ENCODE measurements at places on chromosomes 6 and 20.

DNA sequence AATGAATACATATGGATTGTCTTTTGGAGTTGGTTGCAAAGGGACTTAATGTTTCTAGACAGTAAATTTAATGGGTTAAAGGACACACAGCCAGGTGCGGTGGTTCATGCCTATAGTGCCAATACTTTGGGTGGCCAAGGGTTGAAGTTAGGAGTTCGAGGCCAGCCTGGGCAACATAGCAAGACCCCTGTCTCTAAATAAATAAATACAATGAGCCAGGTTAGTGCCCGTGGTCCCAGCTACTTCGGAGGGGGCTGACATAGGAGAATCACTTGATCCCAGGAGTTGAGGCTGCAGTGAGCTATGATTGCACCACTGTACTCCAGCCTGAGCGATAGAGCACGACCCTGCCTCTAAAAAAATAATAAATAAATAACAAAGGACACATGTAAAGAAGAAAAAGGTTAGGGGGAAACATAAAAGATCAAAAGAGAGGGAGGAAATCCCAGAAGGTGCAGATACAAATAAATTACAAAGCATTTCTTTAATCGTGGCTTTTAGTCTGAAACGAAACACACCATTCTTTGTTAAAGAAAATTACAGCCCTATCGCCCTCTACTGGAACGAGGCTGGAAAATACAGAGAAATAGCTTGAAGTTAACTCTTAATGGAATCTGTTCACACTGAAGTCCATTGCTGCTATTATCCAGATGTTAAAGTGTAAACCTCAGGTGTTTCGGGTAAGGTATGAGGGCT, 42.6 kb upstream of the SCML4 start:
- no peak for DNase-seq

GRCh38 chr6:22320750-22321149, 23.9 kb upstream of the PRL start:
- DNase-seq: no peak

- no peak for DNase-seq
These were observed 122.5 kb upstream of the BMP2 start for GRCh38 chr20:6644813-6645628.

GRCh38 chr6:97215157-97215769, 67.8 kb downstream of the MMS22L start:
- DNase-seq: no peak

DNA sequence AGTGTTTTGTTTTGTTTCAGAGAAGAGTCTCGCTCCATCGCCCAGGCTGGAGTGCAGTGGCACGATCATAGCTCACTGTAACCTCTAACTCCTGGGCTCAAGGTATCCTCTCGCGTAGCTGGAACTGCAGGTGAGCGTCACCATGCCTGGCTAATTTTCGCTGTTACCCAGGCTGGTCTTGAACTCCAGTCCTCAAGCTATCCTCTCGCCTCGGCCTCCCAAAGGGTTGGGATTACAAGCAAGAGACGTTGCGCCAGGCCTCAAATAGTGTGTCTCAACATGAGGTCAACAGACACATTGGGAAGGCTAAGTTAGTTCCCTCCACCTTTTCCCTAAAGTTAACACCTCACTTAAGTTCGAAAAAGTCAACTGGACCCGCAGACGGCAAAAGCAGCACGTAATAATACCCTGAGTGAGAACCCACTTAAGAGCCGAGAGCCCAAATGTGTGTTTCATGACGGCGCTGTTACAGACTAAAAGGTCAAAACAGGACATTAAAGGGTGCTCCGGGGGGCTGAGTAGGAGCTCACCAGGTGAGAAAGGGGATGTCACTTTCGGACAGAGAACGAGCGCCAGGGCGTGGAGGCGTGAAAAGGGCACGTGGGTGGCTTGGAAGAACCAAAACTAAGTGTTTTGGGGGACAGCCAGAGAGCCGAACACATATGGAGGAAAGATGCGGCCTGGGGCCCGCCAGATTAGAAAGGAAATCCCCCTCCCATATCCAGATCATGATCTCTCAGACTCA, 499 bp downstream of the TTI1 start:
- no peak for DNase-seq

DNA sequence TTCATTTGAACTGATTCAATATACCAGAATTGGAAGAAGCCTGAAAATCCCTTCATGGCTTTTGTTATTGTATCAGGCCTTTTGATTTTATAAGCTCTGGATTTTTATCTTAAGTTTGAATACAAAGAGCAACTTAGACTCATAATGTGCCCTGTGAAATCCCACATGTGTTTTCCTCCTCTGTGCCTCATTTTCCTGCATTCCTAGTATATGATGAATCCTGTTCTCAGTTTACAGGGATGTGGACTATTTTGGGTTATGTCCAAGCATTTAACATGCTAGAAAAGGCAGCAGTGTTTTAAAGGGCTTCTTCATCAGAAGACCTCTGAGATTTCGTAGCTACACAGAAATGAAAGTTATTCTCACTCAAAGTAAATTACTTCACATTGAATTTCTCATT, 455.0 kb downstream of the RFPL4B start:
- no peak for DNase-seq

DNA sequence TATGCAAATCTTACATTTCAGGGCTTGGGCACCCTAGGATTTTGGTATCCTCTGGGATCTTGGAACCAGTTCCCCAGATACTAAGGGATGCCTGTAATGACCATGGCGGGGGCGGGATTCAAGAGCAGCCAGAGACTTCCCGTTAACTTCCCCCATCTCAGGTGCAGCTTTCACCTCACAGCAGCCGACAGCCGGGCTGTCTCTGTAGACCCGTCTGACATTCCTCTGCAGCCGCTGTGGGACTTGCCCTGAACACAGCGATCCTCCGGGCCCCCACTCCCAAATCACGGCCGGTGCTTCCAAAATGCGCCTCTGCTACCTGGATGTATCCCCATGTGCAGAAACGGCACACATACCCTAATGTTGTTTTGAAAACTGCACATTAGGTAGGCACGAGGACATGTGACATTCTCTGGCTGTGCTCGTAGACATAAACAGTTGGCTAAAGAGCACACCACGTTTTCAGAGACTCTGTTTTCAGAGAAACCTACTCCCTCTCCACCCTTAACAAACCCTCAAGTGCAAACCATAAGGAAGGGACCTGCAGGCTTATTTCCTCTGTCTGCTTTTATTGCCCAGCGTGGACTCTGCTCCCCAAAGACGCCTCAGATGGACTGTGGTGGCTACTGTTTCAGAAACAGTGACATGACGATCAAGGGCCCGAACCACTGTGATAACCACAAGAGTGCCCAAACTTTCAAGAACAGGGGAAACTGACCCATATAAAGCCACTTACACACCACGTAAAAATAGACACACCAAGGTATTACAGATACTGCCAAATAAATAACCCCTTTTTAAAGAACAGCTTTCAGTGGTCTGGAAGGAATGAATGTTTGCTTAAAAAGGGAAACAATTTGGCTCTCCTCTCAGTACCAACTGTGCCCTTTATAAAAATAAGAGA, 72.9 kb upstream of the FOXC1 start:
- DNase-seq: no peak

DNA sequence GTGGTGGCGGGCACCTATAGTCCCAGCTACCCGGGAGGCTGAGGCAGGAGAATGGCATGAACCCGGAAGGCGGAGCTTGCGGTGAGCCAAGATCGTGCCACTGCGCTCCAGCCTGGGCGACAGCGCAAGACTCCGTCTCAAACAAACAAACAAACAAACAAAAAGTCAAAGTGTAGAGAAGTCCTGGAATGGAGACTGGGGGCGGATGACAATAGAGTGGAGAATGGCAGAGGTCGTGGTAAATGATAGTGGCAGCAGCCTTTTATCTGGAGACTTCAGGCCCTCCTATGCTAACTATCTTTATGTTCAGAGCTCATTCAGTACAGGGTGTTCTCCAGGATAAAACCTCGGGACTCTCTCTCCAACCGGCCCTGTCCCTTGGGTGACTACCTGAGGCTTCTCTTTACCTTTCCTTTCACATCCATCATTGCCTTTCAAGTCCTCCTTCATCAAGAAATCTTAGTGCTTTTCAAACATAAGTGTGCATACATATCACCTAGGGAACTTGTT, 1.4 kb upstream of the FKBPL start:
- DNase-seq: no peak

DNA sequence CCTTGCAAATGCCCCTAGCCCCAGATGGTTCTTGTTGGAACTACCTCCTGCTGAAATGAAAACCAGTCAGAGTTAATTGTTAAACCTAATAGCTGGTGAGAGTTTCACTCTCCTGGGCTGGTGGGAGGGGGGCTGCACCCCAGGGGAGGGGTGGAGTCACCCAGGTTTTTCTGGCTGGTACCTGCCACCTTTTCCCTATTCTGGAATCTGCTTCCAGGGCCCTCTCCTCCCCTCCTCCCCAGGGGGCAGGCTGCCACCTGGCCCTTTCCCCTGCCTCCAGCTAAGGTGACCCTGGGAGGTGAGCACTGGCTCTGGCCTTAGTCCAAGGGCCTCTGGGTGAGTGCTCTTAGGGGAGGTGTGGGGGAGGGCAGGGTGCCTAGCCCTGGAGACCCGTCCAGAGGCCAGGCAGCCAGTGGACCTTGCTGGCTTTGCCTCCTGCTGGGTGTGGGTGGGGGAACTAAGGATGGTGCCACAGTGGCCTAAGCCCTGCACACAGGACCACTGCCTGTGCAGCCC, 48.8 kb upstream of the EPB41L1 start:
- DNase-seq: no peak

GRCh38 chr6:150599199-150600009, at the start of gene PLEKHG1:
PLEKHG1 (plus strand) TSS chr6:150599885; CDS start chr6:150733682, 133,797 bp downstream.
- DNase-seq: no peak

- no peak for DNase-seq
These were observed 851.0 kb upstream of the FLRT3 start for GRCh38 chr20:15188415-15188814.

- no peak for DNase-seq
These were observed 84.6 kb downstream of the TMEM170B start for GRCh38 chr6:11622156-11622555.

- no peak for DNase-seq
These were observed 27.6 kb upstream of the FUCA2 start for GRCh38 chr6:143539106-143539505.

DNA sequence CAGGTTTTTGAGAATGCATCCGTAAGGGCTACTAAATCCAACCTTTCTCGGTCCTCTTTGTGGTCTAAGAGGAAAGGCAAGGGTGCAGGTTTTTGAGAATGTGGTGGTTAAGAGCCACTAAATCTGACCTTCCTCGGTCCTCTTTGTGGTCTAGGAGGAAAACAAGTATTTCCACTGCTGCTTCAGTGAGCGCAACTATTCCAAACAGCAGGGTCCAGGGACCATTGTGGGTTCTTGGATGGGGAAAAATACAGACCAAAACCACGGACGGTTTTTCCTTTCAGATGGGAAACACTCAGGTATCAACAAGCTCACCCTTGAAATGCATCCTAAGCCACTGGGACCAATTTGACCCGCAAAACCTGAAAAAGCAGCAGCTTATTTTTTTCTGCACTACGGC, 21.9 kb downstream of the BTBD9 start:
- no peak for DNase-seq

DNA sequence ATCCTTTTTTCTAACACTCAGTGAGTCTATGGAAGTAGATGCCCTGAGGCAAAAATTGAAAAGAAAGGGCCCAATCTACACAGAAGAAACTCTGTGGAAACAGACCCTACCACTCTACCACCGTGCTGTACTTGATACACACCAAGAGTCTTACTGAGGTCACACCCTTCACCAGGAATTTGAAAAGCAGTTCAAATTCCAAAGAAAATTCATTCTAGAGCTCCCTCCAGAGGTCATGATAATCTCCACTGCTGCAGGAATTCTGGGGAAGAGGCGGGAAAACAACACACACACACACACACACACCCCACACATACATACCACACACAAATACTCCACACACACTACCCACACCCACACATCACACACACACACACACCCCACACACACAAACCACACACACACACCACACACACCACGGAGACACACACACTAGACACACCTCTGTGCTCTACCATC, 336.8 kb downstream of the HDGFL1 start:
- DNase-seq: no peak

- no peak for DNase-seq
These were observed 33.3 kb downstream of the EPB41L2 start for GRCh38 chr6:131029626-131030297.
